ENCODE measurements at places on chromosomes 1 and 21. TPM values are rescaled to one million over a fixed set of nuclear protein-coding genes. Genes with fewer than 3 reads are reported as not detected.

The SFT2D2 gene
- total RNA-seq: 62.7 TPM

The RBM11 gene
- 1.6 TPM for total RNA-seq

The AKNAD1 gene
- not detected for total RNA-seq

The TNN gene
- total RNA-seq: not detected

The ALG14 gene
- total RNA-seq: 7.5 TPM

The TNNT2 gene
- not detected for total RNA-seq

The AUNIP gene
- total RNA-seq: 0.64 TPM

GRCh38 chr1:54220004-54220811 is 20.2 kb downstream of the MRPL37 start:
- DNase-seq: no peak

GRCh38 chr1:228744356-228744755 is 9.1 kb downstream of the RHOU start:
- DNase-seq: no peak

DNA sequence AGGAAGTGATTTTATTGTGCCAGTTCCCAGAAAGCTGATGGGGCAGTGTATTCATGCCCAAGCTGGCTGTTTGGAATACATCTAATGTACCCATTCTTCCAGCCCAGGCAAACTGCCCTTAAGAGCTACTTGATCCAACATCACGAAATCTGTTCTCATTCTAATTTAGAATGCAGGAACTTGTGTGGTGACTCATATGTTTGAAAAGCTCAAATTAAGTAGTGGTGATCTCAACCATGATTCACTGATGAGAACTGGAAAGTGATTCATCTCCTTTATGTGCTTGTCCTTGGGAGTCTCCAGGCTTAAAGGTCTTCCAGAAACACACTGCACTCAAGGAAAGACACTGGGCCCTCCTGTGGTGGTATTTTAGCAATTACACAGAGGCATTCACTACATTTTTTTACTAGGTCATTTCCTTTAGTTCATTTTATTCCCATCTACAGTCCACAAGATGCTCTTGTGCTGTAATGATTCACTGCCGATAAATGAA is 65.4 kb downstream of the RPE65 start:
- DNase-seq: no peak

DNA sequence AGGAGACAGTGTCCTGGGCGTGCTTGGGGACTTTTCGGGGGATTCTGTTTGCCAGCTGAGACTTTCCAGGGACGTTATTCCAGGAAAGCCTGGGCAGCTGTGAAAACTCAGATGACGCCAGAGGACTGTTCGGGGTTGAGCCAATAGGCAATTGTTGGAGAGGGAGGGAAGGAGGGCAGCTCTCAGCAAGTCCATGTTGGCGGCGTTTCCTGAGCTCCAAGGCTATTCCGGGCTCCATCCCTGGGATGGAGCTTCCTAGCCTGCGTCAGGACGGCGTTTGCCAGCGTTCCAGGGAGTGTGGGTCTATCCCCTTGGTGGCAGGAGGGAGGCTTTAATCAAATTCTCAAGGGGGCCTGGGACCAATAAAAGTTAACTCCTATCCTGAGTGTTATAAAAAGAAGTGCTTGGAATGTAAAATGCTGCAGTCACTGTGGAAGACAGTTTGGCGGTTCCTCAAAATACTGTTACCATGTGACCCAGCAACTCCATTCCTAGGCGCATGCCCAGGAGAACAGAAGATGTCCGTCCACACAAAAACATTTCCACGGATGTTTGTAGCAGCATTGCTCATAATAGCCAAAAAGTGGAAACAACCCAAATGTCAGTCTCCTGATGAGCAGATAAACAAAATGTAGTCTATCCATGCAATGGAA is 15.2 kb downstream of the SLC27A3 start:
- no peak for DNase-seq

DNA sequence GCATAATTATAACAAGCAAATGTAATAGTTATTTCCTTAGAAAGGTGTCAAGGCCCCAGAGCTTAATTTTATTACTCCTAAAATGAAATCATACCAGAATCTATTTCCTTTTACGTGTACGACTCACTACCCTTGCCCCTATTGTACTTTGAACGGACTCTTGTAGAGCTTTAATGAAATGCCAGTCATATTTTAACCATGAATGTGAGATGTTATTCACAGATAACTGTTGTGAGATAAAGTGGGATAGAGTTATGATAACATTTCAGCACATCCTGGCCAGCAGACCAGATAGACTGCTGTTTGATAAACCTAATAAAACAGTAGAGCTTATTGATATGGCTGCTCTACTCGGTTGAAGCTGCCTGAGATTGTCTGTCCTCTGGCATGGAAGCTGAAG is 500.8 kb upstream of the PBX1 start:
- no peak for DNase-seq

GRCh38 chr1:201693890-201694607 is 134.9 kb upstream of the IPO9 start:
- no peak for DNase-seq

DNA sequence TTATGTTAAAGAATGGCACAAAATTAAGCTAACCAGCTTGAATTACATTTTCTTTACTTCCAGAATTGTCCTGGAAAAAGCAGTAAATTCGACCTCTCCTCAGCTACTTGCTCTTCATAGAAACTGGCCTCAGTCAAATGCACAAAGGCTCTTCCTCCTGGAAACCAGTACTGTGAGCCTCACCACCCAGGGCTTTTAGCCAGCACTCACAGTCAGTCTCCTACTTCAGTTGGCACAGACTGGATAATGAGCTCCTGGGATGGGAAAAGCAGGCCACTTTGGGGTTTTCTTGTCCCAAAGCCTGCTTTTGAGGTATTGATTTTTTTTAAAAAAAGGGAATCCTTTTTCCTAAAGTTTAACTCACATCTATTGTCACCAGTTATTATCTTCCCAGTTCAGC is 40.4 kb downstream of the SCYL3 start:
- no peak for DNase-seq

DNA sequence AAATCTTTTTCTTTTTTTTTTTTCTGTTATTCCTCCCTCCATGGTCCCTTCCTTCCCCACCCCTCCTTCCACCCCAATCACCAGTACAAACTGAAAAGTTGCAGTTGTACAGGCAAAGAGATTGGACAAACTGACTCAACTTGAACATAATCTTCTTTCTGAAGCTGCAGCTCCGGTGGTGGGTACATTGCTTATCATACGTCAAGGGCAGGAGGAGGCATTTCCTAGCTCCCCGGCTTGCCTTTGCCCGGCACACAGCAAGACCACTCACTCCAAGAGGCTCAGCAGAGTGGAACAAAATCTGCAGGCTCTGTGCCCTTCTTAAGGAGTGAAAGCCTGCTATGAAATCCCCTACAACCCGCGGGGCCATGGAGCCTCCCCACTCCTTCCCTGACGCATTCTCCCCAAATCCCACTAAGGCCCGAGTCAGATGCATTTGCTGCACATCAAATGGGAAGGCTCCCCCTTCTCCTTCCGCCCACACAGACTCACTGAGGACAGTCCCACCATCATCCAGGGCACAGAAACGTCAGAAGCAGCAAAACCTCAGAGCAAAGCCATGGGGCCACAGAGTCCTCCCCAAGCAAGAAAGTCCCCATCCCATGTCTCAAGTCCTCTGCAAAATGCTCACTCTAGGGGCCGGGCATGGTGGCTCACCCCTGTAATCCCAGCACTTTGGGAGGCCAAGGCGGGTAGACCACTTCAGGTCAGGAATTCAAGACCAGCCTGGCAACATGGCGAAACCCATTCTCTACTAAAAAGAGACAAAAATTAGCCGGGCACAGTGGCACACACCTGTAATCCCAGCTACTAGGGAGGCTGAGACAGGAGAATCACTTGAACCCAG is 45.9 kb downstream of the SYF2 start:
- DNase-seq: no peak

DNA sequence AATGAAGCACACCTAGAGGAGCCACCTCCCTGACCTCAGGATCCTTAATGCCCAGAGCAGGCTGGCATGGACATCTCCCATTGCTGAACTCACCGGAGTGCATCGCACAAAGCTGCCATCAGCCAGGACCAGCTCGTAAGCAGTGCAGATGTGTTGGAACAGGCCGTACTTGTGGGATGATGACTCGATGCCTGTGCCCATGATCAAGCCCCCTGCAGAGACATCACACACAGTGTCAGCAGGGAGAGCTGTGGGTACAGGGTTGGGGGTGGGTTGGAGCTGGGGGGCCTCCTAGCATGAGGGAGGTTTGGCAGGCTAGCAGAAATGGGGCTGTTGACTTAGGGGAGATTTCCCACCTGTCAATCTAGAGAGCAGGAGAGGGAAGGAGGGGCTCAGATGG is 12.0 kb downstream of the DHCR24 start:
- no peak for DNase-seq

DNA sequence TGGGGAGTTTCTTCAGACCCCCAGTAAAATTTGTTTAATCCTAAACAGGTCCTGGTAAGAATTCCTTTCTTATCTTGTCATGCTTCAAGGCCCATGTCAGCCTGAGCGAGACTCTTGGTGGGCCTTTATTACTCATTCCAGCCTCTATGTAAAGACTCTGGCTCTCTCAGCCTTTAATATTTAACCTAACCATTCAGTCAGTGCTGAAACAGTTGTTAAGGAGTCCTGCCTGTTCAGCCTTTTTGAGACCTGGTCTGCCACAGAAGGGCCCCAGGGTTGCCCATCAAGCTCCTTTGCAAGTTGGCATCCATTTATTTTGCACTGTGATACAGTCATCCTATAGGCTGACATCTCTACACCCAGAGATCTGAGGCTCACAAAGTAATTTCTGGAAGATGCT is 107.7 kb upstream of the VANGL1 start:
- no peak for DNase-seq

DNA sequence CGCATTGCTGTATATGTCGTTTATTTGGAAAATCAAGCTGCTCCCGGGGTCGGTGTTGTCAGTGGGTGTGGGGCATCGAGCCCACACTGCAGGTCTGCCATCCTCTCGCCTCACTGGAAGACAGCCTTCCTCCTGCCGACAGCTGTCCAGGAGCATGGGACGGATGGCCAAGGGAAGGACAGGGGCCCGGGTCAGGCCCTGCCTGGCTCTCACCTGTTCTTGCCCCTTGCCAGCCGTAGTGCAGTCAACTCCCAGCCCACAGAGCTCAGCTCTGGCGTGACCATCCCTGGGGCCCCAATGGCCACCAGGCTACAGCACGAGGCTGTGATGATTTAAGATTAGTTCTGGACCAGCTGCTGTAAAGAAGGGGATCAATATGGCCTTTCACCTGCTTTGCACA is 86.9 kb upstream of the ACTL8 start:
- no peak for DNase-seq

DNA sequence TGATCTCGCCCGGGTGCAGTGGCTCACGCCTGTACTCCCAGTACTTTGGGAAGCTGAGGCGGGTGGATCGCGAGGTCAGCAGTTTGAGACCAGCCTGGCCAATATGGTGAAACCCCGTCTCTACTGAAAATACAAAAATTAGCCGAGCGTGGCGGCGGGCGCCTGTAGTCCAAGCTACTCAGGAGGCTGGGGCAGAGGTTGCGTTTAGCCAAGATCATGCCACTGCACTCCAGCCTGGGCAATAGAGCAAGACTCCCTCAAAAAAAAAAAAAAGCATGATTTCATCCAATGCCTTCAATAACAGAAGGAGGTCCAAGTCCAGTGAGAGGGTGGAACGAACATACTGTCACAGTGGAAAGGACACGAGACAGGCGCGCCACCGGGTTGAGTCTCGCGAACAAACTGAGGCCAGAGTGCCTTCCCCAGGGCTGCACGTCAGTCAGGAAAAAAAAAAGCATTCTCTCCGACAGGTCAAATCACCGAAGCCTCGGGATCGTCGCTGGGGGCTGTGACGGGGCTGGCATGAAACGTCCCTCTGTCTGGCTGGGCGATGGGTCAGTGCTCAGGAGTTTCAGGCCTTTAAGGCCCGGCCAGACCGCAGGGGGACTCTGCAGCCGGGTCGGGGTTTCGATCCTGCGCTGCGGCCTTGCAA is 8.4 kb upstream of the CROCC start:
- DNase-seq: no peak

- DNase-seq: no peak
Measured at GRCh38 chr1:6961289-6961688, 176.0 kb downstream of the CAMTA1 start.

DNA sequence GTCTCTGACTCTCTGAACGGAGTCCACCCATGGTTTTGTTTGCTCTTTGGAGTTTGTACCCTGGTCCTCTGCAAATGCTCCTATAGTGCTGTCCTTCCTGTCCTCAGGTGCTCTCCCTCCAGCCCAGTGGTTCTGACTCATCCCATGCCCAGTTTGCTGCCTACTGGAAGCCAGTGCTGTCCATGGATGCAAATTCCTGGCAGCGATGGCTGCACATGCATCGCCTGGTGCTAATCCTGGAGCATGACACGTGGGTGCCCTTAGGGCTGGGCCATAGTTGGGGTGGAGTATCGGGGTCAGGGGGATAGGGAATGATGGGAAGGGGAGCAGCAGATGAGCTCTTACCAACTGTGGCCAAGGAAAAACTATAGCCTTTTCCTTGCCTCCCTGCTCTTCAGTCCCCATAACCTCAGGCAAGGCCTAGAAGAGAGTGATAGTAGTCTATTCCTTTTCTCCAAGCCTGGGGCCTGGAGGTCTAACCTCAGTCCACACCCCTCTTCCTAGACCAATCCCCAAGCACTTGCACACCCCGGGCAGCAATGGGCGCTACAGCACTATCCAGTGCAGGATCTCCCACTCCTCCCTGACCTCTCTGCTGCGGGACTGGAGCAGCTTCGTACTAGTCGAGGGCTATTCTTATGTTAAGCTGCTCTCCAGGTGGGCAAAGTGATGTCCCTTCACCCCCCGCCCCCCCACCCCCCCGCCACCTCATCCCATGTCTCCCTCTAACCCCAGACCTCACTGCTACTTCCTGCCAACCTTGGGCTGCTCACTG is 31.6 kb downstream of the HYI start:
- no peak for DNase-seq

DNA sequence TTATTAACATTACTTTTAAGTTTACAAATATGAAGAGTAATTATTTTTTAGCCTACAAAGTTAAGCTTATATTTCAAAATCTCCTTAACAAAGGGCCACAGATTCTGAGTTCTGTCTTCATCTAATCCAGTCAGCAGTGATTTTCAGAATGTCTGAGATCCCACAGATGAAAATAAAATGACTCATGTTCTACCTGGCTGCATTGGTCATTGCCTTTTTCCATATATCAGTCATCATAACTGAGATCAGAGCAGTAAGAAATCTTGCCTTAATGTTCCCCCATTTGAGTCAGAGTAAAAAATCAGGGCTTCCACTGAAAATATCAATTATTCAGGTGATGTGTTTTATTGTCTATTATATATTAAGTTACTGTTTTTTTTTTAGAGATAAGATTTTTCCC is 416.1 kb downstream of the MRPL39 start:
- DNase-seq: no peak
